ENCODE measurements at places on chromosomes 2 and 18.
A peak's percentile ranks its signal among the peaks of the same experiment; 100 is the strongest.

DNA sequence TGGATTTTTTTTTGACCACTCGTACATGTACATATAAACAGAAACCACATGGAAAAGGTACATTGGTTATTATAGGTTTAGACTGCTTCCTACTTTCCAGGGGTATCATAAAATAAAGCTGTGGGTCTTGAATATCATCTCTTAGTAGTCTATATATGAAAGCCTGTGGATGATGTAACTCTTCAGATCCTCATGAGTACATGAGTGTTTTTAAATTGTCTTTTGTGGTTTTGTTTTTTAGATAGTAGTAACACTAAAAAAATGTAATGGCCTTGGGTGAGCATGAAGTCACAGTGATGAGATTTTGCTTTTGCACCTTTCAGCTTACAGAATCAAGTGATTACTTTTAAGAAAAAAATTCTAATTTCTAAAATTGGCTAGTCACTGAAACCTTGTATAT, 80.2 kb downstream of the RAB3GAP1 start:
- DNase-seq: no peak

GRCh38 chr18:57437766-57438671, 2.8 kb downstream of the ONECUT2 start:
- peak; percentile 93 for DNase-seq

- no peak for DNase-seq
These were observed 20.2 kb downstream of the ATG16L1 start for GRCh38 chr2:233271693-233272092.

DNA sequence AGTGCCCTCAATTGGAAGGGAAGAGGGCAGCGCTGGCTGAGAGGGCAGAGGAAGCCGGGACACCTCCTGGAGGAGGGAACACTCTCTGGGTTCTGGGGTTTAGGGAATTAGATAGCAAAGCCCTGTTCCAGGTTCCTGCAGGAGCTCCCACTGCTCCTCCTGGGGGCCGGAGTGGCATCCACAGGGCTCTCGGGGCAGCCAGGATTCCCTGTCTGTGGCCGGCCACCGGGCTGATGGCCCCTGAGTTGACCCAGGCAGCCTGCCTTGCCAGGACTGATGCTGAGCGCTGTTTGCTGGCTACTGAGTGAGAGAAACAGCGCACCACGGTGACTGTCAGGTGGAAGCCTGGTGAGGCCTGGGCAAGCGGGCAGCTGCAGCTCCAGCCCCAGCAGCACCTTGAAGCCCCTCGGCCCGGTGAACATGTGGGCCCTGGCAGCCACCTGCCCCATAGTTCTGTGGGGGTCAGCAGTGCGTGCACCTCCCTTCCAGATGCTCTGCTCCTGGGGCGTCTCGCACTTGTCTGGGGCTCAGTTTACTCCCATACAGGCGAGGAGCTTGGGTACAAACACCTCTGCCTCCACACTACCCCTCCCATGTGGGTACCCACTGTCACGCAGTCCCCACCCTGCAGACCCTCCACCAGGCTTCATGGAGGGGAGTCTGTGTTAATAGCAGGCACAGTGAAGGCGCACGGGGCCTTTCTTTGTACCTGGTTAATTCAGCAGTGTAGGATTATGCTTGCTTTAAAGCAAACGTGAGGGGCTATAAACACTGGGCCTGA, 7.7 kb upstream of the ALLC start:
- DNase-seq: no peak

DNA sequence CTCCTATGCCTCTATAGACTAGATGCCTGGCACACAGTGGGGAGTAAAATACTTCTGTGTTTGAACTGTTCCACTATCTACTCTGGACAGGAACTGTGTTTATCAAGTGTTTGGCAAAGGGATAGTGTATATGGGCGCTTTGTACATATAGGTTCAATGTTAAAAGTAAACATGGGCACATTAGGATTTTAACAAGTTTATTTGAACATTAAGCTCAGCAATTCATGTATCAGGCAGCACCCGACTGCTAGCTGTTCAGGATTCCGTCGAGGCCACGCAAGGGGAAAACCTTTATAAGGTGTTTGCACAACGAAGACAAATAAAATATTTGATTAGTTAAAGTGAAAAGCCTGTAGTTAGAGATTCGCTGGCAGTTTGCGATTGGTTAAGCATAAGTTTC, 43.4 kb upstream of the ROCK2 start:
- no peak for DNase-seq

- DNase-seq: peak; percentile 85
These were observed 34.5 kb downstream of the NEURL3 start for GRCh38 chr2:96470636-96471035.

DNA sequence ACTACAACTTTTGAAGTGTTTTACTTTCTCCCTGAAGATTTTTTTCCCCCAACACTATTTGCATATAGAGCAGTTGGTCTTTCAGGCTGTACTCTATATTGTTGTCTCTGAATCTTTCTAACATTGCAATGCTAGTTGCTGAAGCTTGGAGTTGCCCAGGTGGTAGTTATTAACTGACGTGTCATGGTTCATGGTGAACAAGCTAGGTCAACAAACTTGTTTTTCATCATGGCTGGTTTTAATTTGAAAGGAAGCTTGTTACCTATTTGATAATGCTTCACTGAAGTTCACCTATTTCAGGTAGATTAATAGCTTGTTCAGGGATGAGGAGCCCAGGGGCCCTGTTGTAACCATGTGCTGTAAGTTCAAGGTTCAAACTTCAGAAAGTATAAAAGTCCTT, 158.8 kb upstream of the ZEB2 start:
- DNase-seq: no peak

DNA sequence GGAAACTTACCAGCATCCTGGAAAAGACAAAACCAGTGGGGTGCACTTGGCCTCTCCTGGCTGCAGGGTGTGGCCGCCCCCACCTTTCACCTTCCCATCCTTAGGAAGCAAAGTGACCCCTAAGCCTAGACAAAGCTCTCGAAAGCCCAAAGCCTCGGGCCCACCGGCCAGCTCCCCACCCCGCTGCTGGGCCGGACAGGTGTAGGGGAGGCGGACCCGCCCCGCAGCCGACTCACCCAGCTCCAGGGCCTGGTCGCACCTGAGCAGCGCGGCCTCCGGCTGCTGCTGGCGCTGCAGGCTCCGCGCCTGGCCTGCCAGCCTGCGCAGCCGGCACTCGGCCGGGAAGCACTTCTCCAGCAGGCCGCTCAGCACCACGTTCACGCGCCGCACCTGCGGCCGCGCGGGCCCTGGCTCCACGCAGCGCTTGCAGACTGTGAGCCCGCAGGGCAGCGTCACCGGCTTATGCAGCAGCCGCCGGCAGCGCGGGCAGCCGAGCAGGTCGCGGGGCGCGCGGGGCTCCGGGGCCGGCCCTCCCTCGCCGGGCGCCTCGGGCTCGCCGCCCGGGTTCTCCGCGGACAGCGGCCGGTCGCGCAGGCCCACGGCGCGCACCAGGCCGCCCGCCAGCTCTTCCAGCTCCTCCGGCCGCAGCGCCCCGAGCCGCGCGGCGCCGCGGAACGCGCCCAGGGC, 979 bp downstream of the LONRF2 start:
- peak; percentile 74 for DNase-seq

DNA sequence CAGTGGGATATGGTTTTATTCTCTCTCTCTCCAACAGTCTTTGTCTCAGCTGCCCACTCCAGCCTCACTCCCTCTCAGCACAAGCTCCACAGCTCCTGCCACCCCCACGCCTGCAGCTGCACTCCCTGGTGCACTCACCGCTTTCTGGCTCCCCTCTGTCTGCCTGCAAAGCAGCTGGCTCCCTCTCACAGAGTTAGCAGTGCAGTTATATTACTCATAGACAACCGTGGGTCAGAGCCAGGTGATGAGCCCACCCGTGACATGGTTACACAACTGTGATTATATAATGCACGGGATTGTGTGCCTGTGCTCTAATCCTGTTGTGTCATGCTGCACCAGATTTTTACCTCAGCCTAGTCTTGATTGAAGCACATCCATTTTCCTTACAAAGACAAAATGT, 276.9 kb upstream of the CHAC2 start:
- no peak for DNase-seq

DNA sequence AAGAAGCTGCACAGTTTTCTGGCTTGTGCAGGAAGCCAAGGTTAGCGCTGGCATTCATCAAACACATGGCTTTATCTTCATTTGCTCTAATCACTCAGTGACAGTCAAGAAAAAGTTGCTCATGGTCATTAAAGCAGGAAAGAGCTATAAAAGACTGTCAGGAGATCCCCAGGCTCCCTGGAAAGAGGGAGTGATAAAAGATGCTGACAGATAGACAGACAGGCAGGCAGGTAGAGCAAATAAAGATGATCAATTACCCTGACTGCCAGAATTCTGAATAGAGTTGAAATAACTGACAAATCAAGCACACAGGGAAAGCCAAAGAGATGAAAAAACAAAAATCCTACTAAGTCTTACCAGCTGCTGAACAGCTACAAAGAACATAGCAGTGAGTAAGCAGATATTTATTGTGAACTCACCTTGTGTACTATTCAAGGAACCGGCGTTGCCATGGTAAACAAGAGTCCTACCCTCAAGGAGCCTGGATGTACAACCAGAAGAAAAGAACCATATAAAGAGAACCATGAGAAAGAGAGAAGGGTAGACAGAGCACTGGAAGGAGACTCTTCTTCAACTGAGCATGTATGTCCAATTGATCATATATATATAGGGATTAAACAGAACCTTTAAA, 68.0 kb downstream of the RNF152 start:
- DNase-seq: peak; percentile 40

DNA sequence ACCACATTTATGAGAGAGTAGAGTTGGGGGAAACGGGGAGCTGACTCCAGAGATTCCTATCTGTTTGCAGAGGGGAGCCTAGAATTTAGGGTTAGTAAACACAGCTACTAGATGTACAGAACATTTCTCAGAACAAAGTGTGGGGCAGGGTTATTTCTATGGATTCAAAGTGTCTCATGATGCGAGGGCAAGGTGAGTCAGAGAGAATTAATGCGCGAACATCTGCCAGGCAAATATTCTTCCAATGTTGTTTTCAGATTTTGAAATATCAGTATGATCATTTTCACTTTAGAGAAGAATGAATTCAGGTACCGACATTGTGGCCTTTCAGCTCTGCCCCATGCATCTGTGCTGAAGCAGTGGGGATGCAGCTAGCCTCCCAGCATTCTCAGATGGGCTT, 2.0 kb upstream of the DSEL start:
- DNase-seq: no peak

DNA sequence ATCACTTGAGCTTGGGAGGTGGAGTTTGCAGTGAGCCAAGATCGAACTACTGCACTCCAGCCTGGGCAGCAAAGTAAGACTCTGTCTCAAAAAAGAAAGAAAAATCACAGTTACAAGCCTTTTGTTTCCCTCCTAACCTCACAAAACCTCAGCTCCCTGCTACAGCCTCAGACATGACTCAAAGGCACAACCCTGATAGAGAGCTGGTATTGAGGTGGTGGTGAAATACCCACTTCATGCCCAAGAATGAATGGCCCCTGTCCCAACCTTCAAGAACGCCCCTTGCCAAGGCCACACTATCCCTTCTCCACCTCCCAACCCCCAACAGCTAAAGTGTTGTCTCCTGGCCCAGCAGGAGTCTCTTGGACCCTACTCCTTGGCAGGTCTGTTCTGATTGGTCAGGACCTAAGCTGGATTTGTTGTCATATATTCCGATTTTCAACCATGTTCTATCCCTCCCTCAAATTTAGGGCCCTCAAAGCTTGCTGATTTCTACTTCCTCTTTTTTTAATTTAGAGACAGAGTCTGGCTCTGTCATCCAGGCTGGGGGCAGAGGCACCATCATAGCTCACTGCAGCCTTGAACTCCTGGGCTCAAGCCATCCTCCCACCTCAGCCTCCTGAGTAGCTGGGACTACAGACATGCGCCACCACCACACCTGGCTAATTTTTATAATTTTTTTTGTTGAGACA, 61.9 kb upstream of the BZW1 start:
- DNase-seq: no peak

GRCh38 chr2:199042660-199043379, 414.9 kb downstream of the SATB2 start:
- peak; percentile 88 for DNase-seq

GRCh38 chr2:44706681-44707553, 234.6 kb upstream of the SIX3 start:
- DNase-seq: no peak

GRCh38 chr18:59697236-59697932, at the start of gene CCBE1:
Gene CCBE1, minus strand, starts transcription at chr18:59697423.
- peak; percentile 79 for DNase-seq

DNA sequence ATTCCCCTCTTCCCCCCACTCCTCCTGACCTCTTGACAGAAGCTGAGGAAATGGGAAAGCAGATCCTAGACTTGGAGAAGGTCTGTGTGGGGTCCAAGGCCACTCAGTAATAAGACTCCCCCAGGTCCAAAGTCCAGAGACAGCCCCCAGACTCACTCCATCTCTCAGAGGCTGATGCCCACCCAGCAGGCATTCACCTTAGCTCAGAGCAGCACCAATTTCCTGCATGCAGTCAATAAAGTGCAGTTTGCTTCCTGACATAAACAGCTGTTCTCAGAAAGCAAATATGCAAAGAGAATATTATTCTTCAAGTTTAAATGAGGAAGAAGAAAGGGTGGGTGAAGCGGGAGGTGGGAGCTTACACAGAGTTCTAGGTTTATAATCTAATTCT, 84.1 kb upstream of the RTN4 start:
- no peak for DNase-seq
